NCI-H1436 (cell line): ENCODE measurements at places on chromosomes 6 and 20.

DNA sequence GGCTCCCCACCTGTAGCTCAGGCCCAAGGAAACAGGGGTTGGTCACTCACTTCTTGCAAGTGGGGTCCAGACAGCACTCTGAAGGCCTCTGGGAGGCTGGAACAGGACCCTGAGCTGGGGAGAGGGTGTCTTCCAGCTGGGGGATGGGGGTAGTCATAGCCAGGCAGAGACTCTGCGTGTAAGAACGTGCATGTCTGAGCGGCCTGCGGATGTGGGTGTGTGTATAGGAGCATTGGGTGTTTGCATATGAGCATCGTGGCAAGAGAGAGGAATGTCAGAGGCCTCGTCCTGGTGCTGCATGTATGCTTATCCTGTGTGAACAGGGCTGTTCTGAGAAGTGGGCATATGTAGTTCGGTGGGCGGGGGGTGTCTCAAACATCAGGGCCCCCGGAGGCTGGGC lies 12.1 kb downstream of the BPIFB3 start:
- no peak for DNase-seq

DNA sequence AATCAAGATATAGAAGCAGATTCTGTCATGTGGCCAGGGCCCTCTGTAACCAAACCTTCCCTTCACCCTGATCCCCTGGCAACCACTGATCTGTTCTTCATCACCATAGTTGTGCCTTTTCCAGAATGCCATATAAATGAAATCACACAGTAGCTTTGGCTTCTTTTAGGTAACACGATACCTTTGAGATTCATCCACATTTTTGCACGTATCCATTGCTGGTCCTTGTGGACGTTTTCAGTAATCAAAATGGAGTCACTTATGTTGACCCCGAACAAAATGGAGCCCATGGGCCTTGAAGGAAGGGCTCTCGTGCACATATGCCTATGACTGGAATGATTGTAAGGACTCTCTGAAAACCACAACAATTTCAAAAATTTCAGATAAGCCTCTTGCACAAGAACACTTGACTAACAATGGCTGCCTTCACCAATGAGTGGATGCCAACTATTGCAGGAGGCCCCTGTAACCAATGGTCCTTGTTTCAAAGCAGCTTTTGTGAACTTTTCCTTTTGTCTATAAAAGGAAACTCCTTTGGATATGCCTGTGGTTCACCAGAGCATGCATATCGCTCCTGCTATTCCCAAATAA lies 84.3 kb upstream of the RALY start:
- no peak for DNase-seq

GRCh38 chr6:35691027-35691824 lies 2.5 kb upstream of the FKBP5 start:
- no peak for DNase-seq

DNA sequence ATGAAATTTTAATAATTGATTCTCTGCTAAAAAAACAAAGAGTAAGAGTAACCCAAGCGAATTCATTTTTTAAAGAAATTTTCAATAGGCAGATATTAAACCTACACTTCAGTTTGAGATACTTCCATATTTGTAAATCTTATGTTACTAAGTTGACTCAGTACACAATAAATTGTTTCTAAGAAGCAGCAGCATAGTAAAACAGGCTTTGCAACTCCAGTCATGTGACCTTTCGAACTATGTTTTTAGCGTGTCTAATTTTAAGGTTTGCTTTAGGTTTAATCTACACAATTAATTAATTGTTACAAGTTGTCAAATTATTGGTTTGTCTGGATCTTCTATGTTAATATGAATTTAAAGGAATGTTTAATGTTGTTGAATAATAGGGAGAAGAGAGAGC lies 708.9 kb upstream of the CITED2 start:
- no peak for DNase-seq

DNA sequence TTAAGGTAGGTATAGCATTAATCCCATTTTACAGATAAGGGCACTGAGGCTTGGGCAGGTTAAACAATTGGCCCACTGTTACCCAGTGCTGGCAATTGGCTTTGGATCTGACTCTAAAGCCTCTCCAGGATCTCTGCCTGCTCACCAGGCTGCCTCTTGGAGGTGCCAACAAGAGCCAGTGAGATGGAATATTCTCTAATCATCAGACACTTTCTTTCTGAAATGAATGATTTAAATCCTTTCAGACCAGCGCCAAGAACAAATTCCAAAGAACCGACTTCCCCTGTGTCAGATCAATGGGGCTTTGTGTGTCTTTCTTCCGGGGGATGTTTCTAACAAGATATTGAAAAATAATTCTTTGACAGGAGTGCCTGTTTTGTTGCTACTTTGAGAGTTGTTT lies 23.6 kb downstream of the CYP39A1 start:
- DNase-seq: no peak

GRCh38 chr6:120735641-120736040 lies 598.6 kb downstream of the TBC1D32 start:
- DNase-seq: no peak
